NCI-H226 (cell line): ENCODE measurements at places on chromosomes 6 and 20.

GRCh38 chr6:53517021-53517420, 27.9 kb downstream of the GCLC start:
- DNase-seq = peak; percentile 28

- DNase-seq = no peak
Observed at GRCh38 chr6:2665146-2666070, 85.3 kb downstream of the MYLK4 start.

- DNase-seq = no peak
Observed at GRCh38 chr6:33658982-33659689, 38.0 kb downstream of the ITPR3 start.

GRCh38 chr6:50717734-50718457, 4.6 kb downstream of the TFAP2D start:
- no peak for DNase-seq

- no peak for DNase-seq
Observed at GRCh38 chr6:22926790-22927354, 357.5 kb downstream of the HDGFL1 start.

DNA sequence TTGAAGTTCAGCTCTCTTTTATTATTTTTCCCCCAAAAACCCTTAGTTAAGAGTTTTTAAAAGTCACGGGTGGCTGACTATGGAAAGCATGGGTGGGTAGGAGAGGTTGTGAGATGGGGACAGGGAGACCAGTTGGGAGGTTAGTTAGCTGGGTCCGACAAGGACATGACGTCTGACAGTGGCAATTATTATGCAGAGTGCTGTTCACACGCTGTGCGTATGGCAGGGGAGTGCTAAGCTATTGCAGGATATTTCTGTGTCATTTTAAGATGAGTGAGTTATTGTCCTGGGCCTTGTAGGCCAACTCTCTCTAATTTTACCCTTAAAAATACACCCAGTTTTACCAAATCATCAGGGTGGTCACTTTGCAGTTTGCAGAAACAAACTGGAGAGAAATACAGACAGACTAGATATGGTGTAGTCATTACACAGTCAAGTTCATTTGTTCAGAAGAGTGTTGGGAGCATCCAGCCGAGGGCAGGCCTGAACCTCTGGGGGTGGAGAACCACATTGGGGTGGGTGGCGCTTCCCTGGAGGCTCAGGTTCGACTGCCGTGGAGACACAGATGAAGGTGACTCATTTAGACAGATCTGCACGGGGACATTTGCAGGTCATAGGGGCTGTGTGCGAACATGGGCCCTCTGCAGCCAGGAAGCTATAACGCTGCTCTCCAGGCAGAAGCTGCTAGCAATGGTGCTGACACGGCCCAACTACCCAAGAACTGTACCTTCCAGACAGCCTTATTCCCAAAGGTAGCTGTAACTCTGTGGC, 307.6 kb downstream of the QKI start:
- no peak for DNase-seq
